Stomach (tissue), 19 donors: ENCODE measurements at places on chromosomes 3 and 15. TPM values are rescaled to one million over a fixed set of nuclear protein-coding genes. Genes with fewer than 3 reads are reported as not detected.

SACM1L gene
- total RNA-seq, result 43.8 TPM

TJP1 gene
- total RNA-seq, result 62.0 TPM

GATM gene
- total RNA-seq, result 31.9 TPM

DNA sequence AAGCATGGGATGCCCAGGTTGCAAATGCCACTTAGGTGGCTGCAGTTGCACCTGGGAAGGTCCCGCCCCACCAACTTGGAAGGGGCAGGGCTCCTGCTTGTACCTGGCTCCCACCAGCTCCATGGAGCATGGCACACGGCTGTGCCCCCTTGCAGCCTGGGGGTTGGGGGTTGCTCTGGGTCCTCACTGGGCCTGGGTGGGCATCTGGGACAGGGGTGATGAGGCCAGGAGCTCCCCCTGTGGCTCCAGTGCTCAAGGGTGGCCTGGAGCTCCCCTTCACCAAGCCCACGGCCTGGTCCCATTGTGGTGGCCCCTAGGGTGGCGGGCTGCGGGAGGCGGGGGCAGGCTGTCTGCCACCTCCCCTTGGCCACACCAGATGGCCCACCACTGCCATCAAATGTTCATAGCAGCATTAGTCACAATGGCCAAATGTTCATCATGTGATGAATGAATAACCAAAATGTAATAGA lies 36.7 kb downstream of the GHSR start:
- no peak for DNase-seq

DNA sequence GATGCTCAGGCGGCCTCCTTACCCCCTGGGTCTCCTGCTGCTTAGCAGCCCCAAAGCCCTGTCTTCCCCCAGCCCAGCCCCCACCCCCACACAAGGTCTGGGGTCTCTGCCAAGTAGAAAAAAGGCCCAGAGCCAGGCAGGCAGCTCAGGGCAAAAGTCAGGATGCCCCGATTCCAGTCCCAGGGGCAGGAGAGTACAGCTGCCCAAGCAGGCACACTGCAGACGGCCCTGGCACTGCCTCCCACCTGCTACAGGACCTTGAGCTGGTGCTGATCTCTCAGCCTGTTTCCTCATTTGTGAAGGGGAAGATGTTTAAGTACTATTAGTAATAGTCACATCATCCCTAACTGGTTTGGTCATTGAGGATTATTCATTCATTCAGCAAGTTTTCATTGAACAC lies 12.6 kb downstream of the TMEM43 start:
- no peak for DNase-seq

DNA sequence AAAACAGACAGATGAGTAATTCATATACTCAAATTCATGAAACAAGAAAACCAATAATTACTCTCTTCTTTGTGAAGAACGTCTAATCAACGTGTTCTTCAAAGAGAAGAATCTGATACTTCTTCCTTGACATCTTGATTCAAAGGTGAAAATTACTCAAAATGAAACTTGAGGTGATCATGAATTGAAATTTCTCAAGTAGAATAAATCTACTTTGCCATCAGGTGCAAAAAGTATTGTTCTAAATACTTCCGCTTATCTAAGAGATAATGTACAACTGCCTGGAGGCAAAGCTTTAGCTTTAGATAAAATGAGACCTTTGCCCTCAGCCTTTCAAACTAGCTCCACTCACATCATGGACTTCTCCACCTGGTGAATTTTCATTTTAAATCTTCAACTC lies 13.9 kb upstream of the XXYLT1 start:
- no peak for DNase-seq

GRCh38 chr3:50194128-50194902 lies 2.9 kb downstream of the GNAT1 start:
- DNase-seq, result peak; percentile 73
